ENCODE measurements at places on chromosomes 13 and 19.

DNA sequence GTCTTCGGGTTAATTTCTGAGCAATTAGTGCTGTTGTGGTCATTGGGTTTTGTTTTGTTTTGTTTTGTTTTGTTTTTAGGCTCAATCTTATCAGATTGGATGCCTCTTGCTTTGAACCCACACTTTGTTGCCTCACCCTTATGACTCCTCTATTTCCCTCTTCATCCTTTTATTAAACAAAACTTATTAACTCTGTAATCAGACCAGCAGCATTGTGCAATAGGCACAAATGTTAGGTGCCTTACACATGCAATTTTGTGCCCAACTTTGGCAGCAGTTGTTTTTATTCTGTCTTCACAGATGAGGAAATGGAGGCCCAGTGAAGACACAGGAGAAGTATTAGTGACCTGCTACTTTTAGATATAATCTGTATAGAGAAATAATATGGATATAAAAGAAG is 377.7 kb downstream of the KCNRG start:
- no peak for DNase-seq

- peak; percentile 64 for DNase-seq
Observed at GRCh38 chr19:48925240-48925843, 8.2 kb upstream of the DHDH start.

DNA sequence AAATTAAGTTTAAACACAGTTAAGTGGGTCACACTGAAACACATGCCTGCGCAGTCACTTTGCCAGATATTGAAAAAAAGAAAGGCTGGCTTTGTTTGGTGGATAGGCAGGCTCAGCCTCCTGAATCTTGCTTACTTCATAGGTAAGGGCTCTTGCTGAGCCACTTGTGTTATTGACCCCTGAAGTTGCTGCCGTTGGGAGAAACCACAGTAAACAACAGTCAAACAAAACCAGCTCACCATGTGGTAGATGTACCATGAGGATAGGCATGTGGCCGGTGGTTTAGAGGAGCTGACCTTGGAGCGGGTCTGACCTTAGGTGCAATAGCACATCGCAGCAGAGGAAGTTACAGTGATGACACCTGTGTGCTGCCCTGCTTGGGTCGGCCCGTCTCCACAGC is 52.2 kb downstream of the SPATA13 start:
- DNase-seq, result no peak

DNA sequence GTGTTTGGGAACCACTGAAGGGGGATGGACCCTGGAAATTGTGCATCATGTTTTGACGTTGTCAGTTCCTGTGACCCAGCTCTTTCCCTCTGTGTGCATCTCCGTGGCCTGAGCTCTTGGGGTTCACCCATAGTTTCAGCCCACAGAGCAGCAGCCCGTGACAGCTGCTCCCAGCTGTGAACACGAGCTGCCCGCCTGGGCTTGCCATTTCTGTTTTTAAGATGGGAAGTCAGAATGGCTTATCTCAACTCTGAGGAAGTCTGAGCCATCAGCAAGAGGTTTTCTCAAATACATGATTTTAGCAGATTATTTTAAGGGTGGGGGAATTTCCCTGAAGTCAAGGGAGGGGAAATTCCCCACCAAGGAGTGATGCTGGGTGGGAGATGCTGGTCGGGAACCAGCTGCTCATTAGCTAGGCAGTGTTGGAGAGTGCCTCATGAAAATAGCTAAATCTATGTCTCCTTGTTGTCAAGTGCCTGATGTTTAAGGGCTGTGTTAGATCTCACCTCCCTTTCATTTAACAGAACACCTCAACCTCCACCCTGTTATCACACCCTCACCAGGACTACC is 34.8 kb upstream of the C1QTNF9 start:
- DNase-seq, result no peak

DNA sequence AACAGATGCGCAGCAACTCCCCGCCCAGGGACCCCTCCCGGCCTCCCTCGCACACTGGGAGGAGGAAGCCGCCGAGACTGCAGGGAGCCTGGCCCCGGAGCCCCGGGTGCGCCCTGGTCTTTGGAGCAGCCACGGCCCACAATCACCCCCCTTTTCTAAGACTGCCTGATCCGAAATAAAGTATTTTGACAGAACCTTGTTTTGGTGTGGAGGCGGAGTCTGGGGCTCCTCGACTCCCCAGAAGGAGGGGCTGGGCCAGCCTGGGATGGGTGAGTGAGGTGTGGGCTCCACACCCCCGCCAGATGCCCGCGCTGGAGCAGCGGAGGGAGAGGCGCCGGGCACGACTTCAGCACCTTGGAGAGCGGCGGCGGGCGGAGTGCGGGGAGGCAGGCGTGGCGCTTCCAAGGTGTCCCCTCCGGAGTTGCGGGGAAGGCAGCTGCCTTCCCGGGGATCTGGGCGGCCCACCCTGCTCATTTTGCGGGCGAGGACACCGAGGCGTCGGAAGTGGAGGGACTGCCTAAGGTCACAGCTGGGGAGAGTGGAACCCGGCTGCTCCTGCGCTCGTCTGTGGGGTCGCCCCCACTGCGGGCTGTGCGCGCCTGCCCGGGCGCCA is 9.4 kb downstream of the SIRT6 start:
- DNase-seq, result peak; percentile 82

- DNase-seq, result no peak
Observed at GRCh38 chr13:51707461-51707860, 96.5 kb downstream of the DHRS12 start.

DNA sequence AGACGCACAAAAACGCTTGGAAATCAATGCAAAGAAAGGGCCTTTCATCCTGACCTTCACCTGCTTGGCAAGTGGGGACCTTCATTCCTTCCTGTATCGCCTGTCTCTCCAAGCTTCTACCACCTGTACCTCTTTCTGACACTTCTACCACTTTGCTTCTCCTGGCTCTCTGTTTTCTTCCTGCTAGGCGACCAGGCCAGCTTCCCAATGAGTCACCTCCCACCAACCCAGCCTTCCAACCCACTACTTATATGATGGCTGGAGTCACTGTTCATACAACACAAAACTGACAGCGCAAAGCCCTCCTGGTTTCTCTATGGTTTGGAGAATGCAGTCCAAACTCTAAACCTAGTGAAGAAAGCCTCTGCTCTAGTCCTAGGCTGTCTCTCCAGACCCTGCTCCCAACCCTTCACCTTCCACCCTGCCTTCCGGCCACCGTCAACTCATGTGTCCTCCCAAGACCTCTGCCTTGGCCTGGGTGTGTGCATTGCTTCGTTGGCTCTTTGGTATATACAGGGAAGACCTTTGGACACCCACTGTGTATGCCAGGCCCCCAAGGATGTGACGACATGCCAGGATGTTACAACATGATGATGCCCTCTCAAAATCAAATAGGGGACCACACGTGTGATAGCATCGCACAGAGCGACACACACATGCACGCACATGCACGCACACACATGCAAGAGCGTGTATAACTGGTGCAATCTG is 148.5 kb downstream of the STK24 start:
- peak; percentile 49 for DNase-seq

DNA sequence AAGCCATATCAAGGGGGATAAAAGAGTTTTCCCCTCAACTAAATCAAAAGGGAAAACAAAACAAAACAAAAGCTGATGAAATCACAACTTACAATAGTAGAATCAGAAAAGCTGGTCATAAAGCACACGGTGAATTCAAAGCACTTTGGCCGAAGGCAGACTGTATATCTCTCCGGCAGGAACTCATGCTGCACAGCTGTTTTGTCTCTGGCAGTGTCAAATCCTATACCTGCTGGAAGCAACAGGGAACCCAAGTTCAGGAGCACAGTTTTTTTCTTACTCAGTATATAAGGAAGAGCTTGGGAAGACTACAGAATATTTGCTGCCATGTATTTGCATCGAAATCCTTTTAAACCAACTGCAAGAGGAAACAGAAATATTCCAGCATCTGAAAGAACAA is 213.7 kb downstream of the RFC3 start:
- DNase-seq, result no peak

GRCh38 chr13:113077953-113078901 is 27.4 kb upstream of the F7 start:
- DNase-seq, result no peak

GRCh38 chr13:101120007-101120406 is 296.3 kb downstream of the NALCN start:
- DNase-seq, result no peak

DNA sequence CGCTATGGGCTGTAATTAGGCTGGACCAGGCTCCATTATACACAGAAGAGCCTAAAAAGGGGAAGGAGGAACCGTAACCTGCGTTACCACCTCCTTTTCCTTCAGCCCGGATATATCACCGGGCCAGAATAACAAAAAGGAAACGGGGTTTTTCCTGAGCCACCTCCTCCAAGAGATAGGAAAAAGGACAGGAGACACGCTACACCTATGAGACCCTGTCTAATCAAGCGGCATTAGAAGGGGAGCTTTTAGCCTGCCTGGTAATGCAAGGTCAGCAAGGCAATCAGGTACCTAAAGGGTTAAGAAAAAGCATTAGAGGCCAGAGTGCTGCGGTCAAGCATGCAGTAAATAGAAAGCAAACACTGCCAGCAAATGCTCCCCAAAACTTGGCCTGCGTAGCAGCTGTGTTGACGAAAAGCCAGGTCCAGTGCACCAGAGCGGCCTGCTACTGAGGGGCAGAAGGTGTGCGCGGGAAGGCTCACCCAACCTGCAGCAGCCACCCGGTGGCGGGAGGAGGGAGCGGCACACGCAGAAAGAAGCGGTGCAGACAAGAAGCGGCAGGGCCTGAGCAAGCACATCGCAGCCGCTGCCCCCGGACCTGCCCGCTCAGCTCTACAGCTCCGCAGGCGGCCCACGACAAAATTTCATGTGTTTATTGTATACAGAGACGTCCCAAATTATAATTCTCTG is 1466.1 kb downstream of the UQCRFS1 start:
- peak; percentile 73 for DNase-seq

DNA sequence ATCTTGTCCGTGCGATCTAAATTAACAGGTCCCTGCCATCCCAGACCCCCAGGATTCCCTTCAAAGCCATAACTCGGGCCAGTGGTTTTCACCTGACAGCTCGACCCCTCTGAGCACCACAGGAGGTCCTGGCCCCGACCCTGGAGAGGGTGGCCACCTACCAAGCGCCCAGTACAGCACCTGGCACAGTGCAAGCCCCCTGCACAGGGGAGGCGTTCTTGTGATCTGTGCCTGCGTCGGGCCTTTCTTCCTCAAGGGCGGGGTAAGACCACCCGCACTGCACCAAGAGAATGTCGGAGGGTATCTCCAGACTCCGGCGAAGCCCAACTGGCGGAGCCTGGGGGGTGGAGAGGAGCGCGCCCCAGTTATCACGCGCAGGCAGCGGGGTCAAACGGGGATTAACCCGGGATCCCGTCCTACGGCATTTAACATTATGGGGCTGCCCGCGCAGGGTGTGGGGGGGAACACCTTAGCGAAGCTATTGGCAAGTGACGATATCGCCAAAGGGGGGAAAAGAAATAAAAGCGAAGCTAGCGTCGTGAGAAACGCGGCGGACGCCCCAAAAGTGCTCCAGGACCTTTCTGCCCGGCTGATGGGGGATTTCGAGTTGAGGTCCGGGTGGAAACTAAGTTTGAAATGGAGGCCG is 1.3 kb upstream of the HNRNPL start:
- peak; percentile 27 for DNase-seq

DNA sequence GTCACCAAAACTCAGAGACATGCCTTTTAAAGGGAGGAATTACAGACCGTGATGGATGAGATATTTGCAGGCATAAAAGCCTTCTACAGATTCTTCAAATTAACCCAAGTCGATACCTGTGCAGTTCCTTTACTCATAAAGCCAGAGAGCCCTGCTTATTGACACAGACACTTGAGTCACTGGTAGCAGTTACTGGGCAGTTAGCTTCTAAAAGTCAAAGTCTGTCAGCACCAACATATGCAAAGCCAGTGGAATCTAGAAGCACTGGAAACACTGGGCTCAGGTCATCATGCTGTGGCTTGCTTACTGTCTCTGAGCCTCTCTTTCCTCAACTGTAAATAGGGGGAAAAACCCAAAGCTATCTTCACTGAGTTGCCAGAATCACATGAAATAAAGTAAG is 25.7 kb upstream of the LRCH1 start:
- no peak for DNase-seq

GRCh38 chr19:51292971-51293370 is 18.5 kb upstream of the IGLON5 start:
- DNase-seq, result no peak

- DNase-seq, result peak; percentile 75
Observed at GRCh38 chr13:52127378-52127777, 1.5 kb downstream of the NEK5 start.

GRCh38 chr19:55493645-55494171 is 5.5 kb downstream of the SSC5D start:
- no peak for DNase-seq

DNA sequence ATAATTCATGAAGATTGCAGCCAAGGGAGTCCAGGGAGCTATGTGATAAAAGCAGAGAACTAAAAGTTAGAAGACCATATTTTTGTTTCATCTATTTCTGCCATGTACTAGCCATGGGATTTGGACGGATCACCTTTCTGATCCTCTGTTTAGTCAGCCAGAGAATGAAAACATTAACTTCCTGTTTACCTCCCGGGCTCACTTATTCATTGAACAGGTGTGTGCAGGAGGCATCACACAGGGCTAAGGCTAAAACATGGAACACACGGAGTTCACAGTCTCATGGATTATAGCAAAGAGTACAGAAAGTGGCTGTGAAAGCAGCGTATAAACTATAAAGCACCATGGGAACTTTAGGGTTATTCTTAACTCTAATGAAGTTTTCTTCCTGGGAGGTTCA is 96.8 kb downstream of the GPR12 start:
- no peak for DNase-seq

DNA sequence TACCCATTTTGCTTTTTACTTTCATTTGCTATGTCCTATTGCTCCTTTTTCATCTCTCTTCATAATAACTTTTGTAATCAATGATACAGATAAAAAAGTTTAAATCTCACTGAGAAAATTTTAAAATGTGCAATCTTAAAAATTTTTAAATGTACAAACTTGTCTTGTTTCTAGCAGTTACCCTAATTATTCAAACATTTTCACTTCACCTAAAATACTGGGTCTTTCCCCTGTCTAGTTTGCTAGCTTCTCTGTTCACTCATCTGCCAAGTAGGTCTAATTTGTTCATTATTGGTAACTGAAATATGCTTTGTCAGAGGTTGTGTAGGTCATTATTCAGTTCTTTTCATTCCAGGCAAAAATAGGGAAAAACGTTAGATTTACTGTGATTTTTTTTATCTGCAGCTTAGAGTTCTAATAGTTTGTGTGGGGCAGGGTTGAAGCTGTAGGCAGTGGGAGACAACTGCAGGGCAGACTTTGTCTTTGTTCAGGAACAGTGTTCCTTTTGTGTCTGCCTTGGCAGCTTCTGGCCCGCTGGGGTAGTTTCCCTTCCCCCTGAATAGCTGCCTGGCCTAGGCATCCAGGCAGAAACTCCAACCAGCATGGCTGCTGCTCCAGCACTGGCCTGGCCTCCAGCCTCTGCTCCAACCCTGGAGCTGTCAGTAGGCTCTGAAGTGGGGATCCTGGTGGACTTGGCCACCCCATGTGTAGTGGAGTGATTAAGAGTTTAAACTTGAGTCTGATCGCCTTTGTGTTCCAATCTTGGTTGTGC is 48.5 kb downstream of the WDFY2 start:
- DNase-seq, result peak; percentile 79

- no peak for DNase-seq
Observed at GRCh38 chr13:27921961-27922882, 2.4 kb downstream of the PDX1 start.

Data from astrocyte of the hippocampus (primary cell).